ENCODE measurements at places on chromosomes 3 and 15. TPM values are rescaled to one million over a fixed set of nuclear protein-coding genes. Genes with fewer than 3 reads are reported as not detected.

Gene RASGRP1
- 0.42 TPM for total RNA-seq

Gene SUCNR1
- total RNA-seq, result 0.12 TPM

Gene C15orf62
- total RNA-seq, result not detected

Gene DNAH12
- 0.02 TPM for total RNA-seq

Gene ALG1L2
- total RNA-seq, result not detected

Gene ZNF385D
- total RNA-seq, result 2.8 TPM

Gene HDC
- total RNA-seq, result 0.40 TPM

Gene CAV3
- total RNA-seq, result 28.2 TPM

- DNase-seq, result no peak
Observed at GRCh38 chr3:11915621-11916424, 69.1 kb upstream of the TAMM41 start.

DNA sequence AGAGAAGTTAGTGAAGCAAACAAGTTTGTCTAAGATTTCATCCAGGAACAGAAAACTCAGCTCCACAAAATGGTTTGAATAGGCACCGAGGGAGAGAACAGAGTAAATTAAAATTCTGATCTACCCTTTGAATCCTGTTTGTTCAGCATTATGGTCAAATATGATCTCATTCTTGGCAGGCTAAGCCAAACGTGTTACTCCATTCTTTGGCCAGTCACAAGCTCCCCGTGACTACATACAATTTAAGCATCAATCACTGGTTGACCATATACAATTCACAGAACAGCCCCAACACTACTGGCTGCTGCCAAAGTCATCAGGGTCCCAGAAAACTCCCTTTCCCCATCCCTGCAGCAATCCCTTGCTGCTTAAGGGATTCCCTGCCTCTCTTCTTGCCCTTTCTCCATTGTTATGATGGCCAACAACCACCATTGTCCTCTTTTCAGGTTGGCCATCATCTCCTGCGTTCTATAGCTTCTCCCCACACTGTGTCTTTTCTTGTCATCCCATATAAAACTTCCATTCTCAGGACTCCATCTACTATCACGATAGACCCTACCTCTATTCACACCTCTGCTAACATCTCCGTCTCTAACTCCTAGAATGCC is 46.3 kb downstream of the GOLIM4 start:
- DNase-seq, result no peak

DNA sequence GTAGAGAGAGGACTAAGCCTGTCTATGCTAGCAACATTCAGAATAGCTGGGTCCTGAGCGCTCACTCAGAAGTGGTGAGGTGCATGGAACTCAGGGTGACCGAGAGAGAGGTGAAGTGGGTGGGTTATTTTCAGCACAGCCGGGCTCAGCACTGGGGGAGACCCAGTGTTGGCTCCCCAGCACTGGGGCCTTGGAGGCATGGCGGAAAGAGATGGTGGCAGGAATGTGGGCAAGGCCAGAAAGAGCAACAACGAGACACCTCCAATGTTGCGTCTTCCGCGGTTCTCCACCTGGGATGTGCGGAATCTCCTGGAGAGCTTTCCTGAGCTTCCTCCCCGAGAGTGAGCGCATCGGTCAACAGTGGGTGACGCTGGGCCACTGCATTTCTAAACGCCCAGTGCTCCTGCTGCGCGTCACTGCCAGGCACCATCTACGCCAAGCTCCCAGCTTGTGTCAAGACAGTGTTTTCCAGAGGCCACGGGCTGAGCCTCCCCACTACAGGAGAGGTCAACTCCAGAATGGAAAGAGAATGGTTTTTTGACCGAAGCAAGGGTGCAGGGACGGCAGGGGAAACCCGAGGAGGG is 148.4 kb downstream of the ADAMTS17 start:
- DNase-seq, result no peak

- no peak for DNase-seq
Observed at GRCh38 chr3:87006844-87007439, 16.0 kb upstream of the VGLL3 start.

GRCh38 chr3:11514191-11514821 is 129.4 kb downstream of the VGLL4 start:
- no peak for DNase-seq

GRCh38 chr3:196323016-196323415 is 5.0 kb upstream of the DYNLT2B start:
- DNase-seq, result no peak

- no peak for DNase-seq
Observed at GRCh38 chr15:76342058-76342381, 5.4 kb downstream of the ISL2 start.
